Endothelial cell of coronary artery (primary cell): ENCODE measurements at places on chromosomes 5 and 9. TPM values are rescaled to one million over a fixed set of nuclear protein-coding genes. Genes with fewer than 3 reads are reported as not detected.

The SPATA31C1 gene
- not detected in 2 replicates for total RNA-seq

The BRD3OS gene
- 8.4 and 11.2 TPM in 2 replicates for total RNA-seq

The LRRC19 gene
- not detected in 2 replicates for total RNA-seq

The CER1 gene
- not detected in 2 replicates for total RNA-seq

The PCDHA13 gene
- total RNA-seq: 0.09 and 0.19 TPM in 2 replicates

The PGM5 gene
- total RNA-seq: 1.1 TPM in 1 of 2 replicates, not detected in the other

The FCN2 gene
- total RNA-seq: not detected in 2 replicates

The AFAP1L1 gene
- 92.1 and 118 TPM in 2 replicates for total RNA-seq
